Fibroblast of skin of left biceps (primary cell): ENCODE measurements at places on chromosomes 2 and 18.

- no peak for DNase-seq
Observed at GRCh38 chr18:13893418-13893760, 21.9 kb downstream of the MC2R start.

DNA sequence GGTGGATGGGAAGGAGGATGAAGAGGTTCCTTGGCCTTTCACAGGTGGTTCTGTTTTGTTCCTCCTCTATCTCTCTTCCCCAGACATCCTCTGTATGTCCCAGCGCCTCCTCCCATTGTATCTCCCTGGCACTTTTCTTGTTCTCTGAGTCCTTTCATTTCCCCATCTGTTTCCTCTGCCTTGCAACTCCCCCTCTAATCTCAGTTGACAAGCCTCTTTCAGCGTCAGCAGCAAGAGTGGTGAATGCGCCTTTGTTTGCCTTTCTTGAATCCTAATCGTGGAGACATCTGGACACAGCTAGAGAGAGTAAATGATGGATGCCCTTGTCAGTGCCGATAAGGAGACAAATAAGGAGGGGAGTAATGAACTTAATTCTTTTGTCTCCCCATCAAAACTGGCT lies 167.0 kb downstream of the NDUFA10 start:
- DNase-seq, result no peak

- no peak for DNase-seq
Observed at GRCh38 chr2:143968860-143969259, 551.1 kb downstream of the ZEB2 start.

- DNase-seq, result no peak
Observed at GRCh38 chr18:35192415-35192814, 48.4 kb upstream of the ZNF397 start.

DNA sequence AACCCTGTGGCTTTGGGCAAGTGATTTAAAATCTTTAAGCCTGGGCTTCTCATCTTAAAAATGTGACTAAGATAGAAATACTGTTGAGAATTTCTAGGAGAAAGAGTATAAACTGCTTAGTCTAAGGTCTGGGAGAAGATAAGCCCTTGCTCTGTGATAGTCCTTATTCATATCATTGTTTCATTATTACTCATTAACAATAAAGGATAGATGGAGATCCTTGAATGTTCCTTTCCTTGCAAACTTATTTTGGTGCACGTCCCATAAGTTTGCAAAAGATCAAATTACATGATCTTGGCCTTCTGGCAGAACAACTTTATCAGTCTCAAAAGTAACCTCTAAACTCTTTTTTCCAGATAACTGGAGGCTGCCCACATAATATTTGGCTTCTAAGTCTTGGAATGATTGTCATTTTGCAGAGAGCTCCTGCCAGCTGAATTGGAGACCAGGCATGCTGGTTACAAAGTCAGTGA lies 138.3 kb downstream of the FAM124B start:
- DNase-seq, result no peak

GRCh38 chr2:179129574-179130238 lies 79.8 kb upstream of the CCDC141 start:
- DNase-seq, result no peak

DNA sequence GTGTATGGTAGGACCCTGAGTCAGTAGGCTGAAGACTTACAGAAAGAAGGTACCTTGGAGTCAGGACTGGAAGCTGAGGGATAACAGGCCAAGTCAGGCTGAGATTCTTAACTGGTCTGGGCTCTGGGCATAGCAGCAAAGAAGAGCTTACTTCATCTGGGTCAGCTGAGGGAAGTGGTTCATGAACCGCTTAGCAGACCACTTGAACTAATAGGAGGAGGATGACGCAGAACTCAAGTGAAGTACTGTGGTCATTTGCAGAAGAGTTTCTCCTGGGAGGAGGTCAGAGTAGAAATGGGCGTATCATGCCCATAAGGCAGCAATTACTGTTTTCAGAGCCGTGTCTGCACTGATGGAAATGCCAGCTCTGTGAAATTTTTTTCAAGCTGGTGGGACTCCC lies 164.5 kb downstream of the LCLAT1 start:
- DNase-seq, result no peak

GRCh38 chr2:137925599-137925998 lies 38.7 kb upstream of the HNMT start:
- no peak for DNase-seq

GRCh38 chr2:216293883-216294282 lies 78.4 kb downstream of the MARCHF4 start:
- no peak for DNase-seq

- DNase-seq, result no peak
Observed at GRCh38 chr2:37665043-37665442, 6.4 kb downstream of the CDC42EP3 start.

DNA sequence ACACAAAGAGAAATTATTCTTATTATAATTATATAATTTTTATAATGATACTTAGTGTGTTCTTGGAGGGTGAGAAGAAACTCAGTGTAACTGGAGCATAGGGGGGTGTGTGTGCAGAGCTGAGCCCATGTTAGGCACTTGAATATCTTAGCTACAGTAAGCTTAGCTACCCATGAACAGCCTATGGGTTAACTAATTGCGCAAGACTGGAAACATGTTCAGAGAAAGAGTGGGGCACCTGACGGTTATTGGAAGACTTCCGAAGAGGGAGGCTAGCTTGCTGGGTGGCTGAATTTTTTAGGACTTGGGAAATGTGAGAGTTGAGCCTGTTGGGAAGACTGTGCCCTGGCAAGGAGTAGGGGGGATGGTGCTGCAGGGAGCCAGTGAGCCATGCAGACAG lies 229.2 kb downstream of the SLC4A3 start:
- DNase-seq, result no peak

DNA sequence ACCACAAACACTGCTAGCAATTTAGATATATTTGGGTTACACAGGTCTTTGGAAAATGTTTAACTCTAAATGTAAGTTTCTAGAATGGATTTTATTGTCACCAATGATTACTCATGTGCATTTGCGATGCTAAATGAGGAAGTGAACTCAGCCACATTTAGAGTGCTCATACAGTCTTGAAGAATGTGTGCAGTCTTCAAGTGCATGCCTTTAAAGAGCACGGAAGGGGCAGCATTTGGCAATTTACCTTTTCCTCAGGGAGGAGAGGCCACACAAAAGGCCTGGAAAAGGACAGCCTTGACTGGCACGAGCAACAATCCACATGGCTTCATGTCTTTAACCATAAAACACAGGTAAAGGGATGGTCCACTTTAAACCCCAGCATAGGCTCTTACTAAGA lies 78.5 kb upstream of the STK17B start:
- DNase-seq, result no peak

- peak; percentile 22 for DNase-seq
Observed at GRCh38 chr2:53131416-53131815, 636.2 kb upstream of the CHAC2 start.

GRCh38 chr2:27960237-27960912 lies 69.8 kb downstream of the BABAM2 start:
- peak; percentile 93 for DNase-seq

DNA sequence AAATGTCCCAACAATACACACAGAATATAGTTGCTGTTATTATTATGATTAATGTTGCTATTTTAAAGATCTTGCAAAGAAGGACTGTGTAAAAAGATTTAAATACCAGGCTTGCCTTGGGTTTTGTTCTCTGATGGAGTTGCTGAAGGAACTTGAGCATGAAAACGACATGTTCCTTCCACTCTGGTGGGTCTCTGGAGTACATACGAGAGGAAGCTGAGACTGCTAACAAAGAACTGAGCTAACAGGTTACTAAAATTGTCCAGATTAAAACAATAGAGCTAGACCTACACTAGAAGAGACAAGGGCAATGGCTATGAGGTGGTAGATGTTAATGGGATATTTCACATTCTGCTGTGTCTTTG lies 612.2 kb downstream of the TSN start:
- DNase-seq, result no peak
